ENCODE measurements at places on chromosomes 5 and 9.
A peak's percentile ranks its signal among the peaks of the same experiment; 100 is the strongest.

- DNase-seq = peak; percentile 31
Observed at GRCh38 chr9:29069376-29069775, 1496.1 kb upstream of the C9orf72 start.

GRCh38 chr5:140383300-140383699 lies 18.3 kb upstream of the ANKHD1 start:
- peak; percentile 52 for DNase-seq

DNA sequence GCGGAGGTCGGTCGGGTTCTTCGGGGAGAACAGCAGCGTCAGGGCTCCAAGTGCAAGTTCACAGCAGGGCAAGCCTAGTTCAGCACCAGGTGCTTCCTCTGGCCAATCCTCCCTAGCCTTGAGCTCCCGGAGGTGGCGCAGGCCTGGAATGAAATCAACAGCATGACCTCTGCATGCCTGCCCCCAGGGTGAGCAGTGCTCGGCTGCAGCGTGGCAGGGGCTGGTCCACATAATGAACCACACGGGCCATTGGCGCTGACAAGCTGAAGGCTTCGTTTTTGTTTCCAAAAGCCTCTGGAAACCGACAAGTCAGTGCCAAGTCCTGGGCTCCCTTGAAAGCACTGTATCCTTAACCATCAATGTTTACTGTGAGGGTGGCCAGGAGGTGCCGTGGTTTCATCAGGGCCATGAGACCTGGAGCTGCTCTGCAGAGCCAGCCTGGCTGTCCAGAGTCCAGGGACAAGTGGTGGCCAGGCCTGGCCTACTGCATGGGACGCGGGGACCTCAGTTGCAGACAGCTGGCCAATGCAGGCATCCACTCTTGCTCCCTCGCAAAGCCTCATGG lies 2.1 kb upstream of the INPP5E start:
- DNase-seq = no peak

DNA sequence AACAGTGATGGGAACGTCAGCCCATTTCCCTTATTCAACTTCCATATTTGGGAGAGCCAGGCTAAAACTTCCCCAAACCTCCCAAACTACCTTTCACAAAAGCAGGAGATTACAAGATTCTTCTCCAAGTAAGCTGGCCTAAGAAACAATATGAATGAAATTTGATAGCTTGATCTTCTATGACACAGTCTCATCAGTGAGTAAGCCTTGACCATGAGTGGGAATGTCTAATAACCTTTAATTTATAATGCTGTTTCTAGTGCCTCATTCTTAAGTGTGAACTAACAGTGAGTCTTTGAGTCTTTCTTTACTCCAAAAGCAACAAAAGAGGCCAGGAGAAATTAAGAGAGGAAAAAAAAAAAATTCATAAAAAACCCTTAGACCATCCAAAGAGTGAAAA lies 1379.9 kb downstream of the EFNA5 start:
- DNase-seq = peak; percentile 51

DNA sequence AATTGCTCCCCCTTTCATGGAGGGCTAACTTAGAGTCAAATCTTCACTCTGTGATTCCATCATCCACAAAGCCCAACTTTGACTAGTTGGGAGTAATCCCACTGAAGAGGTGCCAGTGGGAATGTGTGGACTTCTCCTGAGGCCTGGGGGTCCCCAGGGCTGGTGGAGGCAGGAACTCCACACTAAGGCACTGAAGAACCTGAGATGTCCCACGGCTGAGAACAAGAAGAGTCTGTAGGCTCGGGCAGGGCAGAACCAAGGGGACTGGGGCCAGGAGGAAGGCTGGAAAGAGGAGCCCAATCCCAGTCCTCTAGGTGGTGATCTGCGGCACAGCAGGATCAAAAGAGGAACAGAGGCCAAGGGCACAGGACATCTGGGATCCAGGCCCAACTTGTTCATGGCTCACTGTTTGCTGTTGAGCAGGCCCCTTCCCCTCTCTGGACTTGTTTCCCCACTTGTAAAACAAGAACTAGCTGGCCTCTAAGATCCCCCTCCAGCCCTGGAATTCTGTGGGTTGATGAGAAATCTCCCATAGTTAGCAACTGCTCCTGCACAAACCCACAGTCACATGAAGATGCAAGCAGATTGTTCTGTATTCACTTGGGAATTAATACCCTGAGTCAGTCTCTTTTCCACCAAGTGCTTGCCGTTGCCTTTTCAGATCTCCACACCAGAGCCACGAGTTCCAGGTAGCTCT lies 32.7 kb upstream of the ALDH1B1 start:
- DNase-seq = peak; percentile 7

- peak; percentile 14 for DNase-seq
Observed at GRCh38 chr5:151022511-151023018, 2.2 kb downstream of the GPX3 start.

DNA sequence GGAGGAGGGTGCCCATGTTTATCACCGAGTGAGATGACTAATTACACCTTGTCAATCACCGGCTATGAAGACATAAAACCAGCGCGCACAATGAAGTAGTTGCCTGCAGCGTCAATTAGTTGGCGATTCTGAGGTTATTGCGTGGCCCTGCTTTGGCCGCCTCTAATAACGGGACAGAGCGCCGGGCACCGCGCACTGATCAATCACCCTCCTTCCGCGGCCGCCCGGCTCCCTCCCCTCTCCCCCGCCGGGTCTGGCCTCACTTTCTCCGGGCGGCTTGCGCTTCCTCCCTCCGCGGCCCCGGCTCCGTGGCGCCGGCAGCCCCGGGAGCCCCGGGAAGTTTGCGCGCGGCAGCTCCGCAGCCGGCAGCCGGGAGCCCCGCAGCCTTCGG lies 3.3 kb upstream of the LHX2 start:
- DNase-seq = no peak

- DNase-seq = no peak
Observed at GRCh38 chr9:136719195-136719880, 7.0 kb downstream of the DIPK1B start.

GRCh38 chr9:128716581-128717254 lies 7.2 kb downstream of the ZDHHC12 start:
- DNase-seq = no peak
